Ovary (tissue), 10 donors: ENCODE measurements at places on chromosomes 5 and 9. TPM values are rescaled to one million over a fixed set of nuclear protein-coding genes. Genes with fewer than 3 reads are reported as not detected.

- peak; percentile 82 for DNase-seq
Observed at GRCh38 chr5:139698490-139699146, 50.5 kb downstream of the CXXC5 start.

DNA sequence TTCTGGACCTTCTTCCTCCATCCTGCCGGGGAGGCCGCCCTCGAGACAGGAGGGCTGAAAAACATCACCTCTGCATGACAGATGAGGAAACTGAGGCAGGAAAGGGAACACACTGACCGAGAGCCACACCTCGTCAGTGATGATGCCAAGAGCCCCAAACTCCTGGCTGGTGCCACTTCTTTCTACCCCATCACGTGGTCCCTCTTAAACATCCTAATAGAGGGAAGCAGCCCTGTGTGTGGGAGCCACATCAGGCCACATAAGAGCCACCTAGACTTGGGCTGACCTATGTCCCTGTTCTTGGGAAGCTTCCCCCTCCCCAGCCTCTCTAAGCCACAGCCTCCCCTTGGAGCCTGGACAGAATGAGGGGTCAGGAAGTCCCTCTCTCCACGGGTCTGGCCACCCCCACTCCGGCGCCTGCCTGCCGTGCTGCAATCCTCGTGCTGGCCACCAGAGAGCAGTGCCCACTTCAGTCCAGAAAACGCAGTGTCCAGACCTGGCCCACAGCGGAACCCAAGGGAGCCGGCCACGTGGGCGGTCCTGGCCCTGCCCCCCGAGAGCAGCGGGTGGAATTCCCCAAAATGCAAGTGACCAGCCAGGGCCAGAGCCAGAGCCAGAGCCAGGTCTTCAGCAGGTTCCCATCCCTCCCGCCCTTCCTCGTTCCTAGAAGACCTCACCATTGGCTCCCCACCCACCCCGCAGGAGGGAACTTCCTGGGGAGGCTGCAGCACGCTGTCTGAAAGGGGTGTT lies 54.7 kb upstream of the SARDH start:
- peak; percentile 86 for DNase-seq

The SLC6A7 gene
- total RNA-seq, result not detected

DNA sequence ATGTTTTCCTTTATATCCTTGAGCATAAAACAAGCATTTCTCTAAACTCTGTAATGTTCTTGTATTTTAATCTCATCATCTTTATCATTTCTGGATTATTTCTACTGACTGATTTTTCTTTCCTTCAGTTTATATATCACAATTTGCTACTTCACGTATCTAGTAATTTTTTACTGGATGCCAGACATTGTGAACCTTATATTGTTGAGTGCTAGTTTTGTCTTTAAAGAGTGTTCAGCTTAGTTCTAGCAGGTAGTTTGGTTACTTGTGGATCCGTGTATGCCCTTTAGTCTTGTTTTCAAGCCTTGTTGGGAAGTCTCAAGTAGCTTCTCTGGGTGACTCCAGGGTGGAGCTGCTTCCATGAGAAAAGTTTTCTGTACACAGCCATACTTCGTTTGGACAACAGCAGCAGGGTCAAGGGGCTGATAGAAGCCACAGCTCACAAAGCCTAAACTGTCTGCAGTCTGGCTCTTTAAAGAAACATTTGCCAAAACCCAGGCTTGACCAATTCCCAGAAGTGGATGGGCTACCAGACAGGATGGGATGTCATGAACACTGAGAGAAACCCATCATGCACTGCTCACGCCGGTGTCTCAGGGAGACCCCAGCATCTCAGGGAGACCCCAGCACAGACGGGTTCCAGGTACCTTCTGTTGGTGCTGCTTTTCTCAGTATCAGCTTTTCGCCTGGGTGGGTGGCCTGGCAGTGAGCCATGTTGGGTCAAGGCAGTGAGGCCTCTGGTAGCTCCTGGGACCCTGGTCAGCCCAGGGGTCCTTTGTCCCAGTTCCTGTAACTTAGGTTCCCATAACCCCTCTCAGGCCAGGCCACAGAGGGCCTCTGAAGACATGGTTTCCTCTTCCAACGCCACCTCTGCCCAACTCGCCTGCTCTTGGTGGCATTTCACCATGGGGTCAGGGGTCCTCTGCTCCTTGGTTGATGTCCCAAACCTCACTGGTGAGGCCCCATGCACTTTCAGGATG lies 29.1 kb downstream of the TRIP13 start:
- DNase-seq, result no peak

DNA sequence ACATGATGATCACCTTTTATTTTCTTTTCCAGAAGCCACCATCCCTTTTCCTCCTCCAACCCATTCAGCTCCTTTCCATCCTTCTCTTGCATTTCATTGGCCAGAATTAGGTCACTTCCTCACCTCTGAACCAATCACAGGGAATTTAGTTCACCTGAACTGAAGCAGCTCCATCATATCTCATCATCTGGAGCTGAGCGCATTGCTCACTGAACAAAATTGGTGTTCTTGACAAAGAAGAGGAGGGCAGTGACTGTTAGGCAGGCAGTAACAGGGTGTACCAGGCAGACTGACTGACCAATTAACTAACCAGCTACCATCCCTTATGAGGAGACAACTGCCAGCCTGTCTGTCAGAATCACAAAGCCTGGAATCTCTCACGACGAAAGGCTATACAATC lies 1.8 kb upstream of the ZNF354A start:
- DNase-seq, result no peak

DNA sequence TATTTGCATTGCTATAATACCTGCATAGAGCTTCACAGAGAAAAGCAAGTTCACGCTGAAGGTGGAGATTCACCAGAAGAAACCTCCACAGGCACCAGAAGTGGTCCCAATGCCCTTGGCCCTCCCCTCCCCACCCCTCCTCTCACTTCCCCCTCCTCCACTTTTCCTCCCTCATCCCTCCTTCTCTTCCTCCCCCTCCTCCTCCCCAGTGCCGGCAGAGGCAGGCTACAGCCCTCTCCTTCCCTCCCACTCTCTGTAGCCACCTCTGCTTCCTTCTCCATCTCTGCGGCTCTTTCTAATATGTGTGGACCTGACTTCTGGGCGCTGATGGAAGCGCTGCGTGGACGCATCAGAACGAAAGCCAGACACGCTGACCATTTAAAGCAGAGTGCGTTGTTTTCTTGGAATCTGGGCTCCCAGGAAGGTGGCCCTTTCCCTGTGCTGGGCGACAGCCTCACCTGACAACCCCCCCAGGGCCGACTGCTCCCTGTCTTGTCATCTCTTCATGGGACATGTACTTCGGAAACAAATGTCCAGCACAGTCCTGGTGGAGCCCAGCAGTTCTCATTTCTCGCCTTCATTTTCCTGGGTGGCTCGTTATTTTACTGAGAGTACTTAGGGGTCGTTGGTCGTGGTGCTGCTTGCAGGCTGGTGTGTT lies 29.5 kb downstream of the NDUFS6 start:
- no peak for DNase-seq

GRCh38 chr5:9082996-9083395 lies 462.9 kb downstream of the SEMA5A start:
- no peak for DNase-seq

The LRRC26 gene
- total RNA-seq, result not detected
